ENCODE measurements at places on chromosomes 13 and 19.
A peak's percentile ranks its signal among the peaks of the same experiment; 100 is the strongest.

- no peak for DNase-seq
Observed at GRCh38 chr13:70253834-70254233, 145.6 kb upstream of the KLHL1 start.

GRCh38 chr13:40530961-40531360 lies 135.5 kb downstream of the FOXO1 start:
- no peak for DNase-seq

DNA sequence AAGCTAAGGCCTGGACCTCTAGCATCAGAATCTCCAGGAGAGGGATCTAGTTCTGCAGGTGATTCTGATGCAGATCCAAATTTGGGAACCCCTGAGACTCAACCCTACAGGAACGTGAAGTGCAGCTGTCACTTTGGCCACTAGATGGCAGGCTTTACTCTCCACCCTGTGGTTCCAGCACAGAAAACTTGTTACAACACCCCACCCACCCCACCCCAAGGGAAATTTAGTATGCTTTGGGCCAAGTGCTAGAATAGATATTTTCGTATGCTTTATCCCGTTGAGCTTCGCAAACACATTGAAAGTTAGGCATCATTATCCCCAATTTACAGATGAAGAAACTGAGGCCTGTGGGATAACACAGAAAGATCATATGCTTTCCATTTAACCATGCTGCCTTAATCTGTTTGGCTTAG lies 232.0 kb downstream of the B3GLCT start:
- peak; percentile 2 for DNase-seq

DNA sequence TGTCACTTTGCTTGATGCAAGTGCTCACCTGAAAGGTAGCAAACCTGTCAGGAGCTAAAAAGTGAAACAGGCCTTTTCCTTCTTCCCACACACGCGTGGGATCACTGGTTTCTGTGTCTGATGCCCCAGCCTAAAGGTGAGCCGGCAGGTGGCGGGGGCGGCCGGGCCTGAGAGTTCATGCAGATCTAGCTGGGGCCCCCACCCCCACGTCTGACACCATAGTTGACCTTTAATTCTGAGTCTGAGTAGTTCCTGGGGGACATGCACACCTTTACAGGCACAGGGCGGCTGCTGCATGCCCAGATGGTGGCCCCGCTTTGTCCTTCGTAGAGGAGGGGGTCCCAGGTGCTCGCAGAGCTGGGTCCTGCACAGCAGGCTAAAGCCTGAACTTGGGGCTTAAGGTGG lies 345.3 kb downstream of the TEX29 start:
- DNase-seq, result no peak

GRCh38 chr19:42155796-42156195 lies 23.6 kb upstream of the POU2F2 start:
- DNase-seq, result no peak

- no peak for DNase-seq
Observed at GRCh38 chr13:20360041-20360491, 127.9 kb upstream of the GJB6 start.

GRCh38 chr13:49071341-49071937 lies 95.7 kb downstream of the FNDC3A start:
- no peak for DNase-seq

DNA sequence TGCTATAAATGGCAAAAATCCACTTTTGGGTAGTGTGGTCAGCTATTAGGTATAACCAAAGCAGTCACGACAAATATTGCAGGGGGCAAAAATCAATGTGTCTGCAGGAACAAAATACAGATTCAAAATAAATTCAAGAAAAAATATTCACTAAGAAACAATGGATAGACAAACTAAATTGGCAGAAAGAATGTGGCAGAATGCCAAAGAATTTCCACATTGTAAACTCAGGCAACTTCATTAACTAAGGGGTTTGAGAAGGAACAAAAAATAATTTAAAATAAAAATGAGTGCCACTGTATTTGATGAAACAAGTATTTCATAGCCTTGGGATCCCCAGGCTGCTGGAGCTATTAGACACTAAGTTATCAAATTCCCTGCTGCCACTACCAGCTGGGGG lies 193.1 kb downstream of the VWA8 start:
- no peak for DNase-seq

GRCh38 chr13:51849145-51850101 lies 4.4 kb upstream of the TMEM272 start:
- DNase-seq, result no peak

- no peak for DNase-seq
Observed at GRCh38 chr13:41811588-41812021, 149.3 kb downstream of the VWA8 start.
